ENCODE measurements at places on chromosomes 11 and 22.

DNA sequence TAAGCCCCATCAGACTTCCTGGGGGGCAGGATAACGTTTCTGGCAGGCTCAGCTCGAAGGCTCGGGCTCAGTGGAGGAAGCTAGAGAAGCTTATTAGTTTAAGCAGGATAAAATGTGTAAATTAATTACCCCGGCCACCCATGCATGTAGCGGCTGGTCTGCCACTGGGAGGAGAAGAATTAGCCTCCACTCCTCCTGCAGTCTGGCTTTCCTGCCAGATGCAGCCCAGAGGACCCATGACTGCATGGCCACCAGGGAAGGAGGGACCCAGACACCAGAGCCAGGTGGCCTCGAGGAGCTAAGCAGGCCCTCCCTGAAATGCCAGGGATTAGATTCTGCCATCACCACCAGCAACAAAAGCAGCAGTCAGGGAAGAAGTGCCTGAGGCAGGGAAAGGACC, 32.3 kb downstream of the TRIM29 start:
- no peak for DNase-seq

- DNase-seq = no peak
Measured at GRCh38 chr11:20467487-20468185, 80.1 kb downstream of the PRMT3 start.

DNA sequence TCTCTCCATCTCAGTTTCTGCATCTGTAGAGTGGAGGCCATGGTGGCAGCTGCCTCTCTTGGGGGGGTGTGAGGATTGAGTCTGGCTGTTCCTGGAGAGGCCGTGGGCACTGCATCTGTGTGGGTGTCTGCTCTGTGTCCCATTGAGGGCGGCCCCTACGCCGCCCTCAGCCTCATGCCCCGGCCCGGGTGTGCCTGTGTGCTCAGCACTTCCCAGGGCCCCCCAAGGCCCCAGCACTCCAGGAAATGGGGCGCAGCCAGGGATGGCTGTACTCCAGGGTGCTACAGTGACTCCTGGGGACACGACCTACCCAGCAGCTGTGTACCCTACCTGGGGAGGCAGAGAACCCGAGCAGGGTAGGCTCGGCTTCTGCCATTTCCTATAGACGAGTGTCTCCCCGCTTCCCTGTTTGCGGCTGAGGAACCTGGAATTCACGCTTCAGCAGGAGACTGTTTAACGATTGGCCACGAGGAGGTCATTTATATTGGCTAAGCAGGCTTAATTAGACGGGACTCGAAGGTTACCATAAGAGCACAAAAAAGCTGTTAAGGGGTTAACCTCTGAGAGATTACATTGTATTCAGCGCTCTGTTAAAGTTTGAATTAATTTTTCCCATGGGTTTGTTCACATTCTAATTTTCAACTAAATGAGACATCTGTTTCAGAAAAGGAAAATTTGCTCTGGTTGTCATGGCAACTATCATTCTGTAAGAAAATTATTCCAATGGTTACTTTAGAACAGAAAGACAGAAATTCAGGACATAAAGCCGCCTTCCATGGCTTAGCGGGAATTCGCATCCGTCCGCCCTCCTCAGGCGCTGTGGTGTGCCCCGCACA, 76.4 kb downstream of the MPPED1 start:
- no peak for DNase-seq

DNA sequence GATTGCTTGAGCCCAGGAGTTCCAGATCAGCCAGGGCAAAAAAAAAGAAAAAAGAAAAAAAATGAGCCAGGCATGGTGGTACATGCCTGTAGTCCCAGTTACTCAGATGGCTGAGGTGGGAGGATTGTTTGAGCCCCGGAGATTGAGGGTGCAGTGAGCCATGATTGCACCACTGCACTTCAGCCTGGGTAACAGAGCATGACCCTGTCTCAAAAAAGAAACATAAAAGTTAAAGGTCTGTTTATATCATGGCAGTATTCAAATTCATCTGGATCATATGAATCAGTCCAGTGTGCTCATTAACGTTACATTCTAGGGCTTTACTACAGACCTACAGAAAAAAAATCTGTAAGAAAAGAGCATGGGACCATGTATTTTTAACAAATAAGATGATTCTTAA, 13.9 kb downstream of the HSD17B12 start:
- DNase-seq = no peak

GRCh38 chr11:118996926-118997626, 862 bp upstream of the CENATAC start:
- DNase-seq = no peak

Data from stimulated activated CD8-positive, alpha-beta memory T cell treated with anti-CD3 and anti-CD28 coated beads, Interleukin-2, amount 100 ng/mL, for 1 hour (primary cell).